ENCODE measurements at places on chromosomes 3 and 15.

- DNase-seq, result no peak
These were observed 782.2 kb downstream of the VGLL3 start for GRCh38 chr3:86208772-86209171.

- no peak for DNase-seq
These were observed 14.5 kb upstream of the PRKCI start for GRCh38 chr3:170207717-170208116.

- no peak for DNase-seq
These were observed 106.2 kb downstream of the HERC1 start for GRCh38 chr15:63727542-63727941.

DNA sequence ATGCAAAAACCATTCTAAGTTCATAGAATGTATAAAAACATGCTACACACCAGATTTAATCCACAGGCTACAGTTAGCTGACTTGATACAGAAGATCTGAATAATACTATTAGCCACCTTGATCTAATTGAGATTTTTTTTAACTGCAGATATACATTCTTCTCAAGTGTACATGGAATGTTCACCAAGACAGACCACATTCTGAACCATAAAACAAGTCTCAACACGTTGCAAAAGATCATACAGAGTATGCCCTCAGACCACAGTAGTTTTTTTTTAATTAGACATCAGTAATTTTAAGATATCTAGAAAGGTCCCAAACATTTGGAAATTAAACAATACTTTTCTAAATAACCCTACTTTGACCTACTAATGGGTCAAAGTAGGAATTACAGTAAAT is 83.3 kb downstream of the FGF7 start:
- DNase-seq, result no peak

- DNase-seq, result no peak
These were observed 3.6 kb downstream of the POLG start for GRCh38 chr15:89330881-89331595.

GRCh38 chr15:68252925-68253534 is 23.5 kb upstream of the CLN6 start:
- peak; percentile 52 for DNase-seq

- no peak for DNase-seq
These were observed 124.9 kb downstream of the LRRK1 start for GRCh38 chr15:101043911-101044624.

DNA sequence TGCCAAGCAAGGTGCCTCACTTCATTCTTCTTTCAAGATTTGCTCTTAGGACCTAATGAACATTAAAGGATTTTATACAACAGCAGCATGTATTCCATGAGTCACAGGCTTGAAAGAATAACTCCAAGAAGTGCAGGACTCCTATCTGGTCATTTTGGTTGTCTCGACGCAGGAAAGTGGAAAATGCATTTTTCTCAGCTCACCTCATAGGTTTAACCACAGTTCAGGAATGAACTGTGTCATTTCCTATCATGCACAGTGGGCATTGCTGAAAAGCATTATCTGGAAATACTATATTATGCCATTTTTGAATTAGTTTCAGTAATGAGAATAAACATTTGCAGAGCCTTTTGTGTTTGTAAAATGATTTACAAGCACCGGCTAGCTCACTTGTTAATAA is 98.7 kb upstream of the BFSP2 start:
- DNase-seq, result no peak

DNA sequence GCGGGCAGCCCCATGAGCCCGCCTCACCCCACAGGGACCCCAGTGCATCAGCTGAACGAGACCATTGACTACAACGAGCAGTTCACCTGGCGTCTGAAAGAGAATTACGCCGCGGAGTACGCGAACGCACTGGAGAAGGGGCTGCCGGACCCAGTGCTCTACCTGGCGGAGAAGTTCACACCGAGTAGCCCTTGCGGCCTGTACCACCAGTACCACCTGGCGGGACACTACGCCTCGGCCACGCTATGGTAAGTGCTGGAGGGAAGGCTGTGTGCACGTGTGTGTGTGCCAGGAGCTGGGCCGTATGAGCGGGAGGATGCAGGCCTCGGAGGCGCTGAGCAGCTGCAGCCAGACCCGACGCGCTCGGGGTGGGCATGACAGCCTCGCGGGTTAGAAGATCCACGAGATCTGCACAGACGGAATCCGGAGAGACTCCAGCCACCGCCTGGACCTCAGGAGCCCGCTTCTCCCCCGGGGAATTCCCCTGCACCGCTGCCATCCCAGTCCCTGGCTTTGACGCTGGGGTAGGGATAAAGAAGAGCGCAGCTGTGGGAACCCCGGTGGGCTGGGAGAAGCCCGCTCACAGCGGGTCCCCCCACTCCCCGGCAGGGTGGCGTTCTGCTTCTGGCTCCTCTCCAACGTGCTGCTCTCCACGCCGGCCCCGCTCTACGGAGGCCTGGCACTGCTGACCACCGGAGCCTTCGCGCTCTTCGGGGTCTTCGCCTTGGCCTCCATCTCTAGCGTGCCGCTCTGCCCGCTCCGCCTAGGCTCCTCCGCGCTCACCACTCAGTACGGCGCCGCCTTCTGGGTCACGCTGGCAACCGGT is 2.6 kb downstream of the DUOXA2 start:
- DNase-seq, result no peak
